Fibroblast of mammary gland (primary cell): ENCODE measurements at places on chromosomes 7 and 10.

DNA sequence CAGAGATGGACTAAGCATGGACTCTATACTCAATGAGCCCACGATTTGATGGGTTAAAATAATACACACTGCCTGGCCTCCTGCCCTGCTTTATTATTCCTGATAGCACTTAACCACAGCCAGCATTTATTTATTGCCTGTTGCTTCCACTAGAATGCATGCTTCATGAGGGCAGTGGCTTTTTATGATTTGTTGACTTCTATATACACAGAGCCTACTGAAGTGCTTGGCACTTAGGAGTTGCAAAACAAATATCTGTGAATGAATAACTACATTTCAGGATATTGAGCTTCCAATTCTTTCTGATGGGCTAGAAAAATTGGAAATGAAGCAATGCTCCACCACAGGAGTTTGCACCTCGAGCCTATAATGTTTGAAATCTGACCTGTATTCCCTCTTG lies 513.6 kb upstream of the ZMIZ1 start:
- no peak for DNase-seq

- no peak for DNase-seq
Observed at GRCh38 chr10:127368101-127368500, 171.7 kb upstream of the INSYN2A start.

DNA sequence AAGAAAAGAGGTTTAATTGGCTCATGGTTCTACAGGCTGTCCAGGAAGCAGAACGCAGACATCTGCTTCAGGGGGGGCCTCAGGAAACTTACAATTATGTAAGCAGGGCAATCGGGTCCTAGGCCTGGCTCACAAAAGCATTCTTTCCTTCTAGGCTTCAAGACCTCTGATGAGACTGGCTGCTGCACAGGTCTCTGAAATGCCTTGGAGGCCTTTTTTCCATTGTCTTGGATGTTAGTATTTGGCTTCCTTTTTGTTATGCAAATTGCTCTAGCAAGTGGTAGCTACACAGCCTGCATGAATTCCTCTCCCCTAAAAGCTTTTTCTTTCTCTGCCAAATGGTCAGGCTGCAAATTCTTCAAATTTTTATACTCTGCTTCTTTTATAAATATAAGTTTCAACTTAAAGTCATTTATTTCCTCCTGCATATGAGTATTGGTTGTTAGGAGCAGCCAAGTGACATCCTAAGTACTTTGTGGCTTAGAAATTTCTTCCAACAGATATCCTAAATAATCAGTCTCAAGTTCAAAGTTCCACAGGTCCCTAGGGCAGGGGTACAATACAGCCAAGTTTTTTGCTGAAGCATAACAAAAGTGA lies 83.1 kb upstream of the SEMA3A start:
- no peak for DNase-seq

DNA sequence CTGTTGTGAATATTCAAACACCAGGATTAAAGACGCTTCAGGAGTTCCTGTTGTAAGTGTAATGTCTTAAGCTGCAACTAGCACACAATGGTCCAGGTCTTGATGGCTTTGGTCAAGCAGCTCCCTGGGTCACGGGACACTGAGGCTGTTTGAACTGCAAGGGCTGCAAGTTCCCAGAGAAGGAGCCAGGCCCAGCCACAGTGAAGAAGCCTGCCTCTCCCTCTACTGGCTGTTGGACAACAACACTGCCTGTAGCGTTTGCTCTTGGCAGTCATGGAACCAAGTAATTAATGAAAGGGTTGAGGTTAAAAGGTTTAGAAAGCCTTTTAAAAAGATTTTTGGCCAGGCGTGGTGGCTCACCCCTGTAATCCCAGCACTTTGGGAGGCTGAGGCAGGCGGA lies 31.9 kb upstream of the GUSB start:
- DNase-seq = peak; percentile 46

DNA sequence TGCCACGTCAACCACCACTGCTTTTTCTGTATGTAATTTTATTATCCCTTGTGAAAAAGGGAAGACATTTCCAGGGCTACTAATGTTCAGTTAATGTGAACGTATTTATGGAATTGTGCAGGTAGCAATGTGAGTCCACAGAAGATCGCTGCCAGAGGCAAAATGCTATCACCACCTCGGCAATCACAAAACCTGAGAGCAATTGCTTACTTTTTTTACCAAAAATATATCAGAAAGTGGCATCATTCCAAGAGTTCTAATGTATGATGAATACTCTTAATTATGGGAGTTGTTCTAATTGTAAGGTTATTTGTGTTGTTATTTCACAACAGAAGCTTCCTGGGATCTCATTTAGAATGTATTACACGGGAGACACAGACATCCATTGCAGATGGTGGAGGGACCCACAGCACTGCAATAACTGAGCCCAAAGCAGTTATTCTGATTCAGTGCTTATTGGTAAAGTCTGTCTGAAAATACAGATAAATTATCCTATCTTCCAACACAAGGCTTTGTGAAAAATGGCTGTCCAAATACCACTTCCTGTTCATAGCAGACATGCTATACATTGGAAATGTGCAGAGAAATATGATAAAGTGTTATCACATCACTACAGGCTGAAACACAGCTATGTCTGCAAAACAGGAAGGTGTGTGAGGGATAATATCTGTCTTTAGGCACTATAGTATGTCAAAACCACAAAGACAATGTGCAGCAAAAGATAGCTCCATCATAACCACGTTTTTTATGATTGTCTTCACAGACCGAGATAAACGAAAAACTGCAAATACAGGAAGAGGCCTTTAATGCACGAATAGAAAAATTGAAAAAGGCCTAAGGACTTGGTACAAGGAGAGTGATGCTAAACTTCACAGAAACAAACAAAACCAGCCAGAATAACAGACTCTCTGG lies 102.7 kb downstream of the CABCOCO1 start:
- DNase-seq = no peak

GRCh38 chr7:117480055-117480362 lies 184 bp downstream of the CFTR start:
- DNase-seq = no peak

DNA sequence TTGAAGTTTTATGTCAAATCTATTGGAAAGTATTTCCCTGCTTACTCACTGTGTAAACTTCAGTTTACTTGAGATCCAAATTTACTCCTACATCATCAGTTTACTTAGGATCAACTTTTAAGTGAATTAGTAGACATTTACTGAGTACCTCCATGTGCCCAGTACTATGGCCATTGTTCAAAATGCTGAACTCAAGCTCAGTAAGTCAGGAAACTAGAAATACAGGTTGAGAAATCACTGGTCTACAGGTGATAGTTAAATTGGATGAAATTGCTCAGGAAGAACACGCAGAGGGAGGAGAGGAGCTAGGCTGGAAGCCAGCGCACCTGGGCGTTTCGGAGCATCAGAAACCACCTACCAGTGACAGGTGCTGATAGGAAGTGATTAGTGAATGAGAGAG lies 25.5 kb upstream of the EBLN1 start:
- DNase-seq = no peak

- no peak for DNase-seq
Observed at GRCh38 chr10:83943049-83943448, 196.3 kb upstream of the GHITM start.

DNA sequence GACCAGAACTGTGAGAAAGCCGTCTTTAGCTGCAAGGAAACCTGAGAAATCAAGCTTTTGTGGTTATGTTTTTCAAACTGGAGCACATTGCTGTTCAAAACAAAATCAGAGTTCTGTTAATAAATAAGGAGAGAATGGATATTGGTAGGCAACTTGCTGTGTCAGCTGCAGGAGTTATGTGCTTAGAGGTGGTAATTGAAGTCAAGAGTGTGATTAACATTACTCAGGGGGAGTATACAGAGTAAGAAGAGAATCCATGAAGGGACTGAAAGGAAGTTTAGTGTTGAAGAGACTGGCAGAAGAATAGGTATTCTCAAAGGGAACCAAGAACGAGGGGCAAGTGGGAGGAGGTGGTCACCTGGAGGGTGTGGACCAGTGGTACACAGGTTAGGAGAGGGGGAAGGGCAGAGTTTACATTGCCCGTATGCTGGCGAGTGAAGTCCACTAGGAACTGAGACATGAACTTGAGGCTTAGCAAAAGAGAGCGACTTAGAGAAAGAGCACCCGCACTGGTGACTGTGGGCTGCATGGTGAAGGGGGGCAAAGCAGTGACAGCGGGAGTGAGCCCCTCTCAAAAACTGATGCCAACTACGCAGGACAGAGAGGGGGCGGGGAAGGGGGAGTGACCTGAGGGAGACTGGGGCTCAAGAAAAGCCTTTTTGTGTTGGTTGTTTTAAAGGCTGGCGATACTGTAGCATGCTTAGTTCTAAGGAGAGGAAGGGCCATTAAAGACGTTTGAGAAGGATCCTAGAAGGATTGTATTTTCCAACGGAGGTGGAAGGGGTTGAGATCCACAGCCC lies 80.0 kb downstream of the SDK1 start:
- DNase-seq = no peak

GRCh38 chr7:11667071-11667809 lies 164.8 kb downstream of the THSD7A start:
- no peak for DNase-seq

DNA sequence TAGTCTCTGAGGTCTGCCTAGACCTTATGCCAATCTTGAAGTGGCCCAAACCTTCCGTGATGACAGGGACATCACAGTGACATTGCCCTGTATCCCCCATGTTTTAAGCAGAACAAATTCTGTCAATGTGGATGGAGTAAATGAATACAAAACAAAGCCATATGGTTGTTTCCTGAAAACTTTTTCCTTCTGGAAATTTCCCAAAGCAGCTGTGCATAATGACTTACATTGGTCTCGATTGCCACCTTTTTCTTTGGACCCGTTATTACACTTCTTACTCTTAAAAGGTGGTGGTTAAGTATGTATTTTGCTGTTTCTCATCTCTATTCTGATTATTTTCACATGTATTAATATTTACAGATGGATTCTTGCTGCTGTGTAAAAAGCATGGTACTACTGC lies 411.2 kb upstream of the KLF6 start:
- DNase-seq = no peak

DNA sequence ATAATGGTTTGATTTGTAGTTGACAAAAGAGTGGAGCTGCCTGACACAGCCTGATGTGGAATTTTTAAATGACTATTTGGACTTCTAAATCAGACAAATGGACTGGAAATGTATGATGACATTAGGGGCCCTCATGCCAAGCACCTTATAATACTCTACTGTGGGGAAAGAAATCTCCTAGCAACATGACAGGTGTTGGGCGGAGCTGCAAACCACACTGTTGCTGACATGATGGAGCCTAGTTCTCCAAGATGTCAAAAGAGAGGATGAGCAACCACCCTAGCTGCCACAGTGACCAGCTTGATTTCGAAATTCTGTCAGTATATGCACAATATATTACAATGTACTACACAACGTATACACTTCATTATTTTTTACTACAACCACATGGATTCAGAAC lies 65.8 kb downstream of the RHOBTB1 start:
- peak; percentile 14 for DNase-seq

GRCh38 chr10:112907893-112908292 lies 42.2 kb upstream of the TCF7L2 start:
- DNase-seq = peak; percentile 34

GRCh38 chr7:41182782-41183181 lies 520.1 kb downstream of the INHBA start:
- DNase-seq = no peak

DNA sequence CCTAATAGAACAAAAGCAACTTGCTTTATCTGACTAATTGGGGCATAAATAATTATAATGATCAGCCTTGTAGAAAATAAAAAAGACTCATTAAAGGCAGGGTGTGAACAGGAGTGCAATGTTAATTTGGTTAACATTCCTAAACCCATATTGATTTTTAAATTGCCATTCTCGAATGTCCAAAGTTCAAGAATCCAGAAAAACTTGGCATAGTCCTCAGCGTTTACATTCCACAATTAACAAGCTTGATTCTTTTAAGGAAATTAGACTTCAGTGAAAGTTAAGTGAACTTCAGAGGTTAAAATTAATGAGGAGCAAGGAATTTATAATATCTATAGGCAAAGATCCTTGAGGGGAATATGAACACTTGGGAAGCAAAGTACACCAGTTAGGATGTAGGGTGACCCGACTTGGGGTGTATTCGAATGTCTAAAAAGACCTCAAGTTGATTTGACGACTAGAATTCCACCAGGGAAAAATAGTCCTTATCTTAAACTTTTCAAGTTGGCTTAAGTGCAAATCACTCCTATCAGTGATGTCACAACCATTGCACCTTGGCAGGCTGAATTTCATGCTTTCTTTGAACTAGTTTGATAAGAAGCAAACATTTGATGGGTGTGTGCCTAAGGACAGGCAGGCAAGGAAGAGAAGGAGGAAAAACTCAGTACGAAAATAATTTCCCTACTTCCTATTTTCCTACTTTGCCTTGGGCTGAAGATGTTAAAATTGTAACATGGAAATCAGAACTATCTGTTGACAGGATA lies 830.4 kb upstream of the COBL start:
- DNase-seq = no peak

DNA sequence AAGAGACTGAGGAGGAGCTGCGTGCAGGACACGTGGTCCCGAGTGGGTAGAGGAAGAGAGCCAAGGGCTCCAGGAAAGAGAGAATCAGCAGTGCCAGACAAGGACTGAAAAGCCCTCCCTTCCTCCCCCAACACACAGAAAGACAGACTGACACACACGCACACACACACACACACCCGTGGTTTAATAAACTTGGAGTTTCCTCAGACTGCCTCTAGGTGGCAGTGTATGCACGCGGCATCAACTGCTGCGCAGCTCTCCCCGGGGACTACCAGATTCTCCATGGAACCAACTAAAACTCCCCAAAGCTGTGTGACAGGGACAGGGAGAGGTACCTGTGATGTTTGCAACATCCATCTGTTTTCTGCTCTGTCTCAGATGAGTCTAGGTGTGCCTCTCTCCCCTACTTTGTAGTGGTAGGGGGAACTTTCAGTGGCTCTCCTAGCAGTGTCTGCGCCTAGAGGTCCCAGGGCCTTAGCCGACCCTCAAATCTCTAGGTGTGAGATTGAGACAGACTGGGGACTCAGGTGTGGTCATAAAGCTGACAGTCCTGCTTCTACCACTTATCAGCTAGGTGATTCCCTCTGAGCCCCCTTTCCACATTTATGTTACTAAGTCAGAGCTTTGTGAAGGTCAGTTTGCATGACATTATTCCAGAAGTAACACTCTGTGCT lies 9.3 kb upstream of the TSPAN14 start:
- DNase-seq = peak; percentile 72

DNA sequence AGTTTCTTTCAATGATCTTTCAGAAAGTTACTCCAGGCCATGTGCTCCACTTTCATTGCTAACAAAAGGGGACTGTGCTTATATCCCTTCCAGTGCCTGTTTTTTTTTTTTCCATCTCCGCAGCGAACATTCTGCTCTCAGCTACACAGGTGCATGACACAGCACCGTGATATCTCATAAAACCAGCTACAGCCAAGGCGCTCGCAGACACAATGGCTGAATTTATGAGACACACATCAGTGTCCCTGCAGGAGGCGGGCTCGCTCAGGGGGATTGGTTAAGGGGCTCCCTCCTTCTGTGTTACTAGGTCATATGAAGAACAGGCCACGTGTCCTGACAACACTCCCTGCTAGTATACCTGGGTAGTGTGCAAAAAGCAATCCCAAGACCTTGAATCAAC lies 245.5 kb downstream of the SKAP2 start:
- no peak for DNase-seq

- DNase-seq = no peak
Observed at GRCh38 chr7:42877862-42878261, 34.0 kb downstream of the C7orf25 start.

- DNase-seq = no peak
Observed at GRCh38 chr10:96243296-96243695, 28.1 kb downstream of the BLNK start.
